ENCODE measurements at places on chromosomes 7 and 10.

DNA sequence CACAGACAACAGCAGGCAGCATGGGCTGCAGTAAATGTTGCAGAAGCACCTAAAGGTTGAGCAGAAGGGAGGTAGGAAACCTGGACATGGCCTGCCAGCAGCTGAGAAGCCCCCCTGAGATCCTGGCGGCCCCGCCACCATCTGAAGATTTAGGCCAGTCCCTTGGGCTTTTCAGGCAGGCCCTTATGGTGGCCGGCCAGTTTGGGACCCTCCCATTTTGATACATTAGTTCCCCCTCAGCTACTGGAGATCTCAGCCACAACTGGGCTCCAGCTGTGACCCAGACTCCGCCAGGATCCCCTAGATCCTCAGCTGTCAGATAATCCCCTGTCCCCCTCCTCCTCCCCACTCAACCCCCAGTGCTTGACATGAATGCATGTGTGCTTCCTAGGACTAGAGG, 34.4 kb downstream of the ZNF783 start:
- no peak for DNase-seq

- no peak for DNase-seq
Observed at GRCh38 chr7:29502133-29502532, 61.5 kb upstream of the PRR15 start.

DNA sequence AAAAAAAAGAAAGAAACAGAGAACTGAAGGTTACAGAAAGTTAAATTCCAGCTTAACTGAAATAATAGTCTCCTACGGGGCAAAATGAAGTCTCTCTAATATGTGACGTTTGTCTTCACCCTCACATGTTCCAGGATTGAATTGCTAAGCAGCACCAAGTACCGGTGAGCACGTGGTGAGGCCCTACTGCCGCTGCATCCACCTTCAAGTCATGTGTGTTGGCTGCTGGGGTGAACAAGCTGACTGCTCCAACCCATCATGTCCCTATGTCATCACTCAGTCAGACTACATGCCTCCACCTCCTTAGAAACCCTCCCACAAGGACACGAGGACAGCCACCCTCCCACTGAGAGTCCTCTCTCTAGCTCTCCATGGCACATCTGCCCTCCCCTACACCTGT, 35.4 kb upstream of the NPFFR1 start:
- no peak for DNase-seq

DNA sequence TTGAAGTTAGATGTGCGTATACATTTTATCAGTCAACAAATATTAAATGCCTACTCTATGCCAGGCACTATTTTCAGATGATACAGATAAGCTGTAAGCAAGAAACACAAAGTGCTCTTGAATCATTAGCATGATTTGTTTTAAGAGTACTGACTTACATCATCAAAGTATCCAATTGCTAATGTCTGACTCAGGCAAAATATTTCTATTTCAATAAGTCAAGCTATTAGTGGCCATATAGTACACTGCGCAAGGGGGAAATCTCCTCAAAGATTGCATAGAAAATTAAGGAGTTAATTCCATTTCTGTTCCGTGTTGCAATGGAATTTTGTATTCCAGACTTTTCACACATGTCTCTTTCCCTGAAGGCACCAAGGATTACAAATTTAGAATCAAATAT, 46.1 kb upstream of the DNAJC1 start:
- DNase-seq = no peak

DNA sequence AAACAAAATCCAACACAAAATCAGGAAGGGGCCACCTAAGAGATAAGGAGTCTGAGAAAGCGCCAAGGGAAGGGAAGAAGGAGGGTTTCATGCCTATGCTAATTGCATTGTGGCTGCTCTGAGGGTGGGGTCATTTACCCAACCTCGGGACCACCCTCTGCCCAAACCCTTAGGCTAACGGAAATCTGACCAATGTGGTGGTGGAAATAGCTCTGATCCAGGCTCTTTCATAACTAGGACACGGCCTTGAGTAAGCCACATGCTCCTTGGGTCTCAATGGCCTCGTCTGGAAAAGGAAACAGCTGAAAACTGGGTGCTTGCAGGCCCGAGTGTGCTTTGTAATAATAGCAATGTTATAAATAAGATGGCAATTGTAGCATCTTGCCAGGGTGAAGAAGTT, 14.9 kb upstream of the SRGN start:
- no peak for DNase-seq

GRCh38 chr7:46007990-46008643, 87.0 kb upstream of the IGFBP3 start:
- DNase-seq = no peak

GRCh38 chr10:78648256-78648860, 420.4 kb upstream of the ZMIZ1 start:
- DNase-seq = no peak
